ENCODE measurements at places on chromosomes 7 and 10.

DNA sequence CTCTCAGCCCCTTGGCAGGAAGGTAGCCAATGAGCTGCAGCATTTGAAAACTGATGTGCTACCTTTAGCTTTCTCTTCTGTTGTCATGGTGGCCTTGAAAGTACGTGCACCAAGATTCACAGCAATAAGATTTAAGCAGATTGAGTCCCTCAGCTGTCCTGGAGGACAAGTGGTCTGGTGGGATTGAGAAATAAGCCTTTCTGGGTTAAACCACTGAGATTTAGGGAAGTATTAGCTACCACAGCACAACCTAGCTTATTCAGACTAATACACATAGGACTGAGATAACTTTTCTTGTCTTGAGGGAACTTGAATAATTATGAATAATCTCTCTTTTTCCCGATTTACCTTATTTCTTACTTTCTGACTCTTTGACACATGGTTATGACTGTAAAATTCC lies 324.0 kb downstream of the PTEN start:
- DNase-seq = no peak

- peak; percentile 78 for DNase-seq
These were observed 84.1 kb upstream of the PRR15 start for GRCh38 chr7:29479301-29480200.

- DNase-seq = no peak
These were observed 43.2 kb upstream of the NRP1 start for GRCh38 chr10:33377658-33378025.

- DNase-seq = no peak
These were observed 13.7 kb downstream of the THSD7A start for GRCh38 chr7:11818281-11818680.

GRCh38 chr7:98315318-98315993 lies 34.0 kb downstream of the BRI3 start:
- no peak for DNase-seq

DNA sequence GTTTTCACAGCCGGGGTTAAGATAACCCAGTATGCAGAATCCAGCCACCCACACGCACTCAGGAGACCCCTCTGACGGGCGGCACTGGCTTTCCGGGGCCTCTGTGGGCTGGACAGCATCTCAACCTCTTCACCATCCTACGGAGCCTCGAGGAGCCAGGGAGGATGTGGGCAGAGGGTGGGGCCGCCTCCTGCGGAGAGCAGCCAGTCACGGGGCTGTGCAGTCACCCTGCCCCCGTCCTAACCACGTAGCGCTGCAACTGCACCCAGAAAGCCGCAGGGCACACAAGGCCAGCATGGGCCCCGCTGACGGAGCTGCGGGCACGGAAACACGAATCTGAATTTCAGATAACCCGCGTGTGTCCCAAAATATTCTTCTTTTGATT lies 270.3 kb downstream of the ELFN1 start:
- DNase-seq = no peak

- DNase-seq = no peak
These were observed 35.0 kb downstream of the CCDC146 start for GRCh38 chr7:77157446-77157845.

DNA sequence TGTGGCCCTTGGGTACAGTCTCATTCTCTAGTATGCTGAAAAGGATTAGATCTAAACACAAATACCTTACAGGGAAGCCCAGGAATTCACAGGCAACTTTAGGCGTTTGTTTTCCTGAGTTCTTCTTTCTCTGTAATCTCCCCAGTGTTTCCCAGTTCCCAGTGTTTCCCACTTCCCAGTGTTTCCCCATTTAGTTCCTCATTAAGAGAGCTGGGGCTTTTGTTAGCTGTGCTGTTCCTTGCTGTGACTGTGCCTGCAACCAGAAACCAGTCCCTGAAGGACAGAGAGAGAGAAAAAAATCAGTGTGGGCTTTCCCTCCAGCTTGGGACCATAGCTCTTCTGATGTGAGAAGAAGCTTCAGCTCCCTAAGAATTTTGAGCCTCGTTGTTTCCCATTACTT lies 802.9 kb upstream of the COBL start:
- no peak for DNase-seq

DNA sequence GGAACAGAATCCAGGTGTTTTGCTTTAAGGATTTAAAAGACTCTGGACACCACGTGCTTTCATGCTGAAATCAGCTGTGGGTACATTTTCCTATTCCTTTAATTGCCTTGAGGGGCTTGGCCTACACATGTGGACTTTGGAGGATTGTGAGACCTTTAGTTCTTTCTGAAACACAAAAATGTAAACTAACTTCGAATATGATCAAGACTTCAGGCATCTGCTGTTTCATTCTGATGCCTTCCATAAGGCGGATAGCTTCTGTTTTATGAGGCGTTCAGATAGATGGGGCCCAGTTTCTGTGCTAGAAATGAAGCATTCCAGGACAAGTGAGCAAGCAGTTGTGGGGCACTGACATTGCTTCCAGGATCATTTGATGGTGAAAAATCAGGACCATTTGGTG lies 1.5 kb upstream of the NOBOX start:
- no peak for DNase-seq

- no peak for DNase-seq
These were observed 34.9 kb downstream of the PRKAR2B start for GRCh38 chr7:107079212-107079940.

GRCh38 chr10:99672884-99673283 lies 13.6 kb downstream of the ENTPD7 start:
- no peak for DNase-seq

GRCh38 chr10:69807696-69808095 lies 6.0 kb downstream of the COL13A1 start:
- no peak for DNase-seq

DNA sequence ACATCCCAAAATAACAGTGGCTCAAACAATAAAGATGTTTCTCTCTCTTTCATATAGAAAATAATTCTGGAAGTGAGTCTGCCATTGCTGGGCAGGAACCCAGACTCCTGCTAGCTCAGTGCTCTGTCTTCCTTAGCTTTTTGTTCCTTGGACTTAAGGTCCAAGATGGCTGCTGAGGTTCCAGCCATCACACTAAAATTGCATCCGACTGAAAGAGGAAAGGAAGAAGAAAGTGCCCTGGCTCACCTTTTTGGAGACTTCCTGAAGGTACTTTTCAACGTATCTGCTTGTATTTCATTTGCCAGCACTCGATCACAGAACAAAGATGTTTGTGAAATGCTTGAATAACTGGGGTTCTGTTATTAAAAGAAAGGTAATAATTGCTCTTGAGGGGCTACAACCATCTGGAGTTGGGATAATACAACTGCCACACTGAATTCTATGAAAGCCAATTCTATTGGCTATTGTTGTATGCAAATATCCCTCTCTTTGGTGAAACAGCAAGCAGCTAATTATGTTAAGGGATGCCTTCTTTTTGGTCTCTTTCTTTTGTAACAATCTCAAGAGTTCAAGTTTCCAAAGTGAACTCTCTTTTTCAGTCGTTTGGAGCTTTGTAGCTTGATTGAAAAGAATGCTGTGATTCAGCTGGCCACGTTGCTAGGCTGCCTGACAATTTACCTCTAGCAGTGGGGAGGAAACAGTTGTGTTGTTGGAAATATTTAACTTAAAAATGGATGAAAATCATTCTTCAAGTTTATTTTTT lies 83.9 kb downstream of the BAMBI start:
- DNase-seq = no peak

DNA sequence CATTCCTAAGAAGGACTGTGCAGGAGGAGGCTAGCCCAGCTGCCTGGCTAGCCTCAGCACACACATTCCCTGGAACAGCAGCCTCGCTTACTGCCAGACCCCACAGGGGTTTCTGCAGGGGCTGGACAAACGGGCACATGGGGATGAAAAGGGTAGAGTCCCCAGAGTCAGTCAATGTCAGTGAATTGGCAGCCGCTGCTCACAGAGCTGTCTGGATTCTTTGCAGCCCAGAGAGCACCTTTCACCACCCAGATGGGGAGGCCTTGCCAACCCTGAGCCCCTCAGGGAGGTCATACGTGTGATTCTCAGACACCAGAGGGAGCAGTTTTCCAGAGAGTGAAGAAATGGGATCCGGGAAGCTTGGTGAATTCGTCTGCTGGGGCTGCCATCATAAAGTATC lies 143.3 kb downstream of the KCNMA1 start:
- DNase-seq = peak; percentile 60

DNA sequence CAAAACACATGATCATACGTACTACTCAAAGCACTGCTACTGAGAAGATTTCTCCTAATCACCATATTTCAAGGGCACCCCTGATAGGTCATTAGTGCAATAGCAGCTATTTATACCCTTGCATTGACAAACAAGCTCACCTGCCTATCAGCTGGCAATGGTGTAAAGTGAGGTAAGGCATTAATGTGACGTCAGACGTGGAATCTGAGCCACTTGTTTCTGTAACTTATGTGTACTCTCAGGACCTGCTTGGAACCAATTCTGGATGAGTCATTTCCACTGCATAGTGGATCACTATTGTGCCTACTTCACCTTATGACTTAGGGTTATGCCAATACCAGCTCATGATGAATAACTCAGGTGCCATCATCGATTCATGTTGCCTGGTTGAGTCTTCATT lies 628.5 kb upstream of the CELF2 start:
- no peak for DNase-seq

DNA sequence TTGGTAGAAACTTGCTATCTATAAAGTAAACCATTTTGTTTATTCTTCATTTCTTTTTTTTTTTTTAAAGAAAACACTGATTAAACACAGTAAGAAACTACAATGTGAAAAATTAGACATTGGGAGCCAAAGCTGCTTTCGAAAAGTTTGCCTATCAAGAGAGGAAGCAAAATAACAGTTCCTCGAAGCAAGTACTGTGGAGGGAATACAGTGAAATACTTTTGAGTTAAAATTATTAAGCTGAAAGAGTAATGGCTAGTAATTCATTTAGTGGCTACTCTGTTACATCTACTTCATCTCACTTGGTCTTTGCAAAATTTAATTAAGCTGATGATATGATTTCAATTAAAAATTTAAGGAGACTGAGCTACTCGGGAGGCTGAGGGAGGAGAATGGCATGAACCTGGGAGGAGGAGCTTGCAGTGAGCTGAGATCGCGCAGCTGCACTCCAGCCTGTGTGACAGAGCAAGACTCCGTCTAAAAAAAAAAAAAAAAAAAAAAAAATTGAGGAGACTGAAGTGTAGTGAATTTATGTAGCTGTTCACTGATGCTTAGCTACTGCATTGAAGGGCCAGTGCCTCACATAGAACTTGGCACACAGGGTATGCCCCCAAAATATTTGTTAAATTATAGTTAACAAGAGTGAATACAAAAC lies 982.1 kb upstream of the MBL2 start:
- DNase-seq = no peak

DNA sequence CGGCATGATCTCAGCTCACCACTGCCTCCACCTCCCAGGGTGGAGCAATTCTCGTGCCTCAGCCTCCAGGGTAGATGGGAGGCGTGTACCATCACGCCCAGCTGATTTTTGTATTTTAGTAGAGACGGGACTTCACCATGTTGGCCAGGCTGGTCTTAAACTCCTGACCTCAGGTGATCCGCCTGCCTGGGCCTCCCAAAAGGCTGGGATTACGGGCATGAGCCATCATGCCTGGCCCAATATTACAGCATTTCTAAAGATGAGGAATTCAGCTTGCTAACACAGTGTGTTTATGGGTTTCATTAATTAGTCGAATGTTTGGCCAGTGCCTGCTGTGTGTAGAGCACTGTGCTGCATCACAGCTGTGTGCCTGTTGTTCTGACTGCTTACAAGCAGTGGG lies 3.7 kb downstream of the WDR37 start:
- no peak for DNase-seq

- no peak for DNase-seq
These were observed 4.9 kb downstream of the SLC25A13 start for GRCh38 chr7:96316949-96317348.

DNA sequence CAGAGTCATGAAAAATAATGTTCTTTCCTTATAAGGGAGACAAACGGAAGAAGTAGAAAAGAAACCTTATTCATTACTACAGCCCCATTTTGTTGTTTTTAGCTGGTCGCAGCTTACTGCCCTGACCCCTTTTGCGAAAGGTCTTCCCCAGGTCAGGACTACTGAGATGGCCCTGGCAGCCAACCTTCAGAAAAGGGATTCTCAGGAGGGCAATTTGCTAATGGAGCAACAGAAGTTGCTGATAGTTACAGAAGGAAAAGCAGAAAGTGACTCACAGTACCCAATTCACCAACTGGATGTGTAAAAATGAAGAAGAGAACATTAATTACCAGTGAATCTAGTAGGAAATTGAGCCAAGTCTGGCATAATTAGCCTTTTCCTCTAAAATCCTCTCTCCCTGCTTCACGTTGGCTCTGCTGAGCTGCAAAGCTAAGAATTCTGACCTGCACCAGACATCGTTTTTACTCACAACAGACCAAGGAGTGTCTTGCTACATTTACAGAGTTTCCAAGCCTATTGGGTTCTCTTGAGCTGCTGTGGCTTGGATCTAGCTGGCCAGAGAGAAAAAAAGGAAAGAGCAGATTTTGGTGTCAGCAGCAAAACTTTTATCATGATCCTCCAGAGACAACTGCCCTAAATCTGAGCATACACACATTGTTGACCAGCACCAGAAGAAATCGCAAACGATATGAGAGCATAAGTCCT lies 499.9 kb upstream of the FZD8 start:
- DNase-seq = no peak

GRCh38 chr10:48249004-48249762 lies 25.3 kb downstream of the FRMPD2 start:
- DNase-seq = peak; percentile 6

DNA sequence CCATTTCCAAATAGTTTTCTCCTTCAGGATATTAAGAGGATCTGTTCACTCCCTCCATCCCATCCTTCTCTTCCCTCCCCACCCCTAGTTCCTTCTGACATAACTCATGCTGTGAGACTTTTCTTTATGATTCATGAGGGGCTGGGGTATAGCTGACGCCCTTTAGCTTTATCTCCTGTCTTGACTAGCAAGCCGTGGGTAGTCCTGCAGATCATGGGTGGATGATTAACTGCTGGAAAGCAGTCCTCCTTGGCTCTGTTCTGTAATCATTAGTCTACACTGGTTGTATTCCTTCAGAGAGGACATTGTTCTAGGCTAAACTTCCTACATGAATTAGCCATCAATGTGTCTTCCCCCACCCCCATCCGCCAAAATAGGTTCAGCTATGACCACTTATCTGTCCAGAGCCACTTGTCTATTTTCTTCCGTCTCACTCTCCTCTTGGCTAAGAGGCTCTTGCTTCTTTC lies 135.4 kb downstream of the LRRC4 start:
- no peak for DNase-seq

DNA sequence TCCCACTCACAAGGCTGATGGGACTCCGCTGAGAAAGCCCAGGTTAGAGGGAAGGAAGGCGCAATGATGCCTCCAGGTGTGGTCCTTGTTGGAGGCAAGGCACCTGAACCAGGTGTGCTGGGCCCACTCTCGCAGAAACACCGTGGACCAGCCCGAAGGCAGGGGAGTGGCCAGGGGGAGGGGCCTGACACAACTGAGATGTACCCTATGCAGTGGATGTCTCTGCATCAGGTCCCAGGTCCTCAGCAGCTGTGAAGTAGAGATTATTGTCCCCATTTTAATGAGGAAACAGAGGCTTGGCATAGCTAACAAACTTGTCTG lies 32.0 kb downstream of the GBX1 start:
- DNase-seq = no peak

Data from D341Med (cell line).